ENCODE measurements at places on chromosomes 2 and 18.

DNA sequence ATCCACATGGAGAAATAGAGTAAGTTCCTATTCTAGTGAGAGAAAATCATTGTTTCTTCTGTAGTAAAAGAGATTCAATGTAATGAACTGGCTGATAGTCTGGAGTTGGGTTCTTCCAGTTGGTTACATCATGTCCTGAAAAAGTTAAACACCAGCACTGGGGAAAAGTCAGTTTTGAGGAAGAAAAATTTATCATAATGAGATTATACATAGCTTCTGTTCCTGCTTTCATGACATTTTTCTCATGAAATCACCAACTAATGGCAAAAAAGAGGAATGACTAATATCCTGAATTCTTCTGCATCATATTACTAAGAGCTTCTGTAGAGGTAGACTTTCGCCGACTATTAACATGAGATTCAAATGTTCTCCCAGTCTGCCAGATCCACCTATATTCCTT lies 69.2 kb upstream of the SLC9A2 start:
- no peak for DNase-seq

DNA sequence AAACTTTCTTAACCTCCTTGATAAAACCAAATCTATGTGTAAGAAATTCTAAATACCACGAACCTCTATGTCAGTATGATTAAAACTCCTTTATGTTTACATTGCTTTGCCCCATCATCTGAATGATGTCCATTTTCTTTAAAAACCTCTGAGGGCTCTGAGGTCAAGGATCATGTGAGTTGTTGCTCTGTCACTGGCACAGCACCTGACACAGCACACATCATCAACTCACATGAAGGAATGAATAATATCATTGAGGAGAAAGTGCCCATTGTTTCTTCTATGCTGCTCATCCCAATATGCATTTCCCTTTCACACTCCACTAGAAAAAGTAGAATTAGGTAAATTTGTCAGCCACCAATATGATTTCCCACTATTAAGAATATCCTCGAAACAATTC lies 1178.7 kb upstream of the NRXN1 start:
- no peak for DNase-seq

GRCh38 chr2:106978647-106979046 lies 92.7 kb upstream of the ST6GAL2 start:
- no peak for DNase-seq

GRCh38 chr2:61727746-61728145 lies 126.1 kb downstream of the FAM161A start:
- no peak for DNase-seq

DNA sequence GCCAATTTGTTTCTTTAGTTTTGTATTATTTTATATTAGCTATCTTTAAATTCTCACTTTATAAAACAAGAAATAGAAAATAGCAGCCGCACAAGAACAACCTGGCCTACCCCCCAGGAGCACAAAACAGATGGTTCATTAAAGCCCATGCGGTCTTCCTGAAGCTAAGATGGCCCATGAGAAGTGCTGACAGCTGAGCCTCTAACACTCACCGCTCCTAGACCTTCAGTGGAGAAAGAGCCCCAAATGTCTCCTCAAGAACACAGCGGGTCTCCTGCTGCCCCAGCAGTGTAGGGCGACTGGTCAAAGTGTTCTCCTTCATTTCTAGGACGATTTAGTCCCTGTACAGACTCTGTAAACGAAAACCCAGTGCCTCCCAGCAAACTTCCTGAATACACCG lies 45.1 kb downstream of the LPIN2 start:
- no peak for DNase-seq

DNA sequence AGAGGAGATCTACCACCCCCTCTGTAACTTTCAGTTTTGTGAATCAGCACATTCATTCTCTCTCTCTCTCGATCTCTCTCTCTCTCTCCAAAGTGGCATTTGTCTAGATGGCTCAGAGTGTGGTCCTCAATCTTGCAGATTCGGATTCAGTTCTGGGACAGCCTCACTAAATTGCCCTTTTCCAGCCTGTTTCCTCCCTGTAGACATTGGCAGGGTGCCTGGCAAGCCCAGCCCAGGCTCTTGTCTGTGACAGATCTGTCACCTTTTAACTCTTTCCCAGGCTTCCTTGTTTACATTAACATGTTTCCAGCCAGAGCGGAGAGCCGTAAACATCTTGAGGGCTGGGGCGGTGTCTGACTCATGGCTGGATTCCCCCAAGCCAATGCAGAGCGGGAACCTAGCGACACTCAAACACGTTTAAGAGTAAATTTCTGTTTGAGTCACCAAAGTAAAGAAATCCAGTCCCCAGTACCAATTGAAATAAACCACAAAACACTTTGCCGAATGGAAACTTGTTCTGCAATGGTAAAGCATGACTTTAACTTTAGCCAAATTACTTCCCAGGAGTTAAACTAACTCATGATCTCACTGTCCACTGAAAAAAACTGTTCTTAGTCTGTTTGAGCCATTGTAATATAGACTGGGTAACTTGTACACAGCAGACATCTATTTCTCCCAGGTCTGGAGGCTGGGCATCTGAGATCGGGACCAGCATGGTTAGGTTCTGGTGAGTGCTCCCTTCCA lies 6.6 kb upstream of the CYP27C1 start:
- DNase-seq: no peak

DNA sequence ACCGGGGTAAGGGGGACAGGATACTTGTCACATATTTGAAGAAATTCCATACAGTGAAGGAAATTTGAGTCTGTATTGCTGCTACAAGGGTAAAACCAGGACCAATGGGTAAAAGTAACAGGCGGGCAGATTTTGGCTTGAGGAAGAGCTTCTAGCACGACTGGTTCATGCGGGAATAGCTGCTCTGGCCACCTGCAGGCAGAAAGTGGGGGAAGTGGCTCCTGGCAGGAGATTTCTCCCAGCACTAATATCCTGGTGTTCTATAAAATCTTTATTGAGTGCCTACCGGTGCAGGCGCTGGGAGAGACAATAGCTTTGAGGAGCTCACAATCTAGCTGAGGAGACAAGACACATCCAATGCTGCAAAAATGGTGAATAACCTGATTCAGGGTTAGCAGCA lies 198.5 kb downstream of the LOXHD1 start:
- no peak for DNase-seq

- no peak for DNase-seq
Measured at GRCh38 chr2:102061962-102062795, 70.4 kb downstream of the IL1R2 start.

GRCh38 chr2:163709270-163709669 lies 26.5 kb downstream of the FIGN start:
- no peak for DNase-seq

DNA sequence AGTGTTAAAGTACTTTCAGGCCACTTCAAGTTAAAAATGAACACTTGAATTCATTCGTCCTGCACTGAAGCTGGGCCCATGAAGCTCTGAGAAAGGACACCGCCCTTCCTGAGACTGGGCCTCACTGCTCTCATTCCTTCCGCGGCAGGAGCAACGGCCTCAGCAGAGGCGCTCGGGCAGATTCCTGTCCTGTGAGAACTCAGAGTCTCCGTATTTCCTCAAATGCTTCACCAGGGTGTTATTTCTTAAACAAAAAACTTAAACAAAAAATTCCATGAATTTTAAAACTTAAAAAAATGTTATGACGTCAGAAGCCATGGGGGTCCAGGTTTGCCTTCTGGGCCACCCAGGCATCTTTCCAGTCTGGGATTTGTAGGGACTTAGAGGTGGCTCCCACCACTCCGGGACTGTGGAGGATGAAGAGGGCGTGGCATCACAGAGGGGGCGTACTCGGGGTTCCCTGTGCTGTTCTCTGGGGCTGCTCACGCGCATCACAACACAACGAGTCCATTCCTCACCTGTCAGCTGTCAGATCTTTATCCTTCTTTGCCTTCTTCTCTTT lies 115.9 kb upstream of the ASB18 start:
- no peak for DNase-seq

DNA sequence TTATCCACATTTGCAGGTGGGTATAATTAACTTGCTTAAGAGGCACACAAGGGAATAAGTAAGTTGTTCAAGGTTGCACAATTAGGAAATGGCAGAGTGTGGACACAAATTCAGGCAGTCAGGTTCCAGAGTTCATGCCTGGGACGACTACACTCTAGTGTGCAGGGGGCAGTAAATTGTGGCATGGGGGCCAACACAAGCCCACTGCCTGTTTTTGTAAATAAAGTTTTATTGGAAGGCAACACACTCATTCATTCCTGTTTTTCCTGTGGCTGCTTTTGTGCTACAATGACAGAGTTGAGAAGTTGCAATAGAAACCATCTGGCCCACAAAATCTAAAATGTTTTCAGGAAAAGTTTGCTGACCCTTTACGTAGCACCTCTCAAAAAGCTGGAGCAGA lies 41.4 kb downstream of the XDH start:
- DNase-seq: no peak

DNA sequence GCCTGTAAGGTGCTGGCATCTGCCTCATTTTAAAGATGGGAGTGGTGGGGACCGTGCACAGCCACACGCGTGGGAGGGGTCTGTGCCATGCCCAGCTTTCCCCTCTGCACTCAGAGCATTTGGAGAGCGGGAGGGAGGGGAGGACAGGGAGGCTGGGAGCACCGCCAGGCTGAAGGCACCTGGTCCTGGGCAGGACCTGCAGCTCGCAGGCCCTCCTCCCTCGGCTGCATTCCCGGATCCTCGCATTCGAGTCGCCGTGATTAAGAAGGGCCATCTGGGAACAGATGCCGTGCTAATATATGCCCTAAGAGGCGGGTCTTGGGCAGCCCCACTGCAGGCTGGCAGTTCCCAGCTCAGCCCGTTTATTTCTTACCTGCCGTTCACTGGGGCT lies 84.0 kb downstream of the PTGR3 start:
- DNase-seq: no peak

- no peak for DNase-seq
Measured at GRCh38 chr2:240400371-240401161, 34.9 kb upstream of the GPC1 start.
